ENCODE measurements at places on chromosomes 1 and 21. TPM values are rescaled to one million over a fixed set of nuclear protein-coding genes. Genes with fewer than 3 reads are reported as not detected.

- DNase-seq = no peak
- H3K27ac ChIP-seq = no peak overlapping the region
- no peak overlapping the region for H3K4me3 ChIP-seq
- H3K27me3 ChIP-seq = no peaks in the 10 kb centered on the region
- H3K36me3 ChIP-seq = peaks cover 35% of the 10 kb centered on the region
Observed at GRCh38 chr1:6788946-6789345, 3.7 kb downstream of the CAMTA1 start.

- peaks cover 38% of the 10 kb centered on the region for H3K4me1 ChIP-seq
- H3K27ac ChIP-seq = peak overlapping the region; percentile 69
- H3K4me3 ChIP-seq = peak overlapping the region; percentile 37
- DNase-seq = no peak
Observed at GRCh38 chr1:21293537-21294265, 3.4 kb upstream of the ECE1 start.

DNA sequence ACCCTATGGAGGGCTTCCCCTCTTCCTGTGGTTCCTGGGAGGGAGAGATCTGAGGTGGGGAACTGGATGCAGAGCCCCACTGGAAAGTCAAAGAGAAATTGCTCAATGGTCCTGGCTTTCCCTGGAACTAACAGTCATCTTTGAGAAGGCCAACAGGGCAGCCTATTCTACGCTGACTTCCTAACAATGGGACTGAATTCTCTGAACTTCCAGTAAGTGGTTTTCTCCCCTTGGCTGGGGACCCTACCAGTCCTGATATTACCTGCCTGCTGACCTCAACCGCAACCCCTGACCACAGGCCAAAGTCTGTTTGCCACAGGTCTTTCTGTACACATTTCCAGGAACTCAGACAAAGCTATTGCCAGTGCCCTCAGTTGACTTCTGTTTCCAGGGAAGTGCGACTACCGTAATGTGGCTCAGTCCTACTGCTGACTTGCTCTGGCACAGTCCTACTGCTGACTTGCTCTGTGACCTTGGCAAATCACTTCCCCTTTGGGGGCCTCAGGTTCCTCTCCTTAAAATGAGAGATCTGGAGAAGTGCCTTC lies 55.3 kb downstream of the C8B start:
- H3K36me3 ChIP-seq = no peaks in the 10 kb centered on the region
- DNase-seq = no peak
- H3K27me3 ChIP-seq = peaks cover 8% of the 10 kb centered on the region
- no peaks in the 10 kb centered on the region for H3K4me1 ChIP-seq
- H3K27ac ChIP-seq = no peak overlapping the region

DNA sequence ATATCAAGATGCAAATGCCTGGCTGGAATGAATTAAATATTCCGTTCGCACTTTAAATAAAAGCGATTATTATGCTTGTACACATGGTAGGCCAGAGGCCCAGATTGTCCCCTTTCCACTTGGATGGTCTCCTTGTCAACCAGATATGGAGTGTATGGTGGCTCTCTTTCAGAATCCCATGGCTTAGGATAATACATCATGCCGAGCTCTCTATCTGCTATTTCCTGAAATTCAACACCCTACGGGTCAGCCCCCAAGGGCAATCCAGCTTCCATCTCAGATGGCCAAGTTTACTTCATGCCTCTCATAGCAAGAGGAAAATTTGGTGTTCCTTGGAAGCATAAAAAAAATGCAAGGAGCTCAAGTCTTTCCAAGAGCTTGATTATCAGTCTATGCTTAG lies 25.4 kb upstream of the FMO1 start:
- H3K27ac ChIP-seq = no peak overlapping the region
- no peak for DNase-seq
- peaks cover 14% of the 10 kb centered on the region for H3K4me1 ChIP-seq
- no peaks in the 10 kb centered on the region for H3K36me3 ChIP-seq

DNA sequence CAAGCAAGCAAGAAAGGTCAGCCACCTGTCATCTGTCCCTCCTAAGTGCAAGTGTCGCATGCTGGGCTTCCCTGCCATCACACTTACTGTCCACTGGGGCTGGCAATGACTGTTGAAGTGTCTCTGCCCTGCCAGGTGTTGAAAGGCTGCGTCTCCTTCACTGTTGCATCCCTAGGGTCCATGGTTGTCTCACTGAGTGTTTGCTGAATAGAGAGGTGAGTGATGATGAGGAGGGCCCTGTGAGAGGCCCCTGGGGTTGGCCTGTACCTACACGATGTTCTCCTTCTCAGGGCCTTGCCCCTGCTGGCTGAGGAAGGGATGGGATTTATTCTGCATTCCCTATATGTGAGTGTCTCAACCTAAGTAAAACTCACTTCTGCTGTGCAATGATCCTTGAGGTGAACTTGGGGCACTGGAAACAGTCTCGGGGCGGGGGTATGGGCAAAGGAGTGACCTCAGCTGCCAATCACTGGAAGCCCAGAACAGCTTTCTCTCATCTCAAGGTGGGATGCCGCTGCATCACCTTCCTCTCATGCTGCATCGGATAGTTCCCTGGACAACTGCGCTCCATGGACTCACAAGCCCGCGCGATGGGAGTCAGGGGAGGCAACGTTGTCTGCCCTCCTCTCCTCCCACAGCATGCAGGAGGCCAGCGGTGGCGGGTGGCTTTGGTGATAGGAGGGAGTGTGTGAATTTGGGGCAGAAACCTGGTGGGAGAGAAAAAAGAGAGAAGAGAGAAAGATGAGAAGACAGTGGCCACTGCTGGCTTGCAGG lies 35.8 kb upstream of the SOX13 start:
- no peak overlapping the region for H3K27ac ChIP-seq
- no peaks in the 10 kb centered on the region for H3K4me1 ChIP-seq
- no peak overlapping the region for H3K4me3 ChIP-seq
- peaks cover 33% of the 10 kb centered on the region for H3K27me3 ChIP-seq
- DNase-seq = no peak

DNA sequence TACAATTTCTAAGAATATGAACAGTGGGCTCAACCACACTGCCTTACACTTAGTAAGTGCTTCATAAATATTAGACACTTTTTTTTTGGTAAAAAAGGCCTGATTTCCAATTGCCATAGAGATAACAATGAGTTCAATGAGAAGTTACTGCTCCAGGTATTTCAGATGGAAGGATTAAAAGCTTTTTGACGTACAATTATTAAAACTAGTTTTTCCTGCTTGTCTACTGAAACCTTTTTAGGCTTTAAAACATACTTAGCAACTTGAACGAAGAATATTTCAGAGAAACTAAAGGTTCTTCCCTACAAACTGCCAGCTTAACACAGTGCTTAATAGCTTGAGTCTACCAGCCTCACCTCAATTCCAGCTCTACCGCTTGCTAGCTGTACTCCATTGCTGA lies 43.7 kb downstream of the TRIT1 start:
- H3K4me3 ChIP-seq = no peak overlapping the region
- no peak overlapping the region for H3K27ac ChIP-seq
- no peaks in the 10 kb centered on the region for H3K4me1 ChIP-seq
- H3K36me3 ChIP-seq = peaks cover 17% of the 10 kb centered on the region
- H3K27me3 ChIP-seq = no peaks in the 10 kb centered on the region

DNA sequence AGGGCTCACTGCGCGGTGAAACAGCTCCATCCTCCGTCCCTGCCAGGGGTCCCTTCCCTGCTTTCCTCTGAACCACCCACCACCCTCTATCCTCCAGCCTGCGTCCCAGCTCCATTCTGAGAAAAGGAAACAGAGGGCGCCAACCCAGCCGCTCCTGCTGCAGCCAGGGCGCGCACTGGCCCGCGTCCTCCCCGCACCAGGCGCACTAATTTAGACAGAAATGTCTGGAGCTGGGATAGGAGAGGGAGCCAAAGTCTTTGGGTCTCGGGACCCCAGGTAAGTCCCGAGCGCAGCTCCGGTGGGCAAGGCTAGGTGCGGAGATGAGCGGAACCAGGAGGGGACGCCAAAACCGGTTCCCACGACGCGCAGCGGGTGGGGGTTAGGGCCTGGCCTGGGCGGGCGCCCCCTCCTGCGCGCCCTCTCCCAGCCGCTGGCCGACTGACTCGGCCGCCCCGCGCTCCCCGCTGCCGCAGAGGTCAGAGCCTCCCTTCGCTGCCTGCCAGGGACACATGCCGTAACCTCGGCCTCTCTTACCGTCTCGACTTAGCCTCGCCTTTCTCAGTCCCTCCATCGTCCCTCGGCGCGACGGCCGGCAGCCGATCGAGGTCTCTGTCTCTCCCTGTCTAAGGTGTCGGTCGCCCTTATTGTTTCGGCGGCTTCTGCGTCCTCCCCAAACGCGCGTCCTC lies 2.0 kb downstream of the CAMK2N1 start:
- peaks cover 64% of the 10 kb centered on the region for H3K4me1 ChIP-seq
- DNase-seq = no peak
- peak overlapping the region; percentile 94 for H3K27ac ChIP-seq
- H3K36me3 ChIP-seq = peaks cover 66% of the 10 kb centered on the region
- peak overlapping the region; percentile 99 for H3K4me3 ChIP-seq
- no peaks in the 10 kb centered on the region for H3K27me3 ChIP-seq

GRCh38 chr1:113103977-113104376 lies 31.0 kb downstream of the LRIG2 start:
- peaks cover 24% of the 10 kb centered on the region for H3K36me3 ChIP-seq
- H3K4me3 ChIP-seq = no peak overlapping the region
- peaks cover 8% of the 10 kb centered on the region for H3K4me1 ChIP-seq
- DNase-seq = no peak
- H3K27me3 ChIP-seq = no peaks in the 10 kb centered on the region

DNA sequence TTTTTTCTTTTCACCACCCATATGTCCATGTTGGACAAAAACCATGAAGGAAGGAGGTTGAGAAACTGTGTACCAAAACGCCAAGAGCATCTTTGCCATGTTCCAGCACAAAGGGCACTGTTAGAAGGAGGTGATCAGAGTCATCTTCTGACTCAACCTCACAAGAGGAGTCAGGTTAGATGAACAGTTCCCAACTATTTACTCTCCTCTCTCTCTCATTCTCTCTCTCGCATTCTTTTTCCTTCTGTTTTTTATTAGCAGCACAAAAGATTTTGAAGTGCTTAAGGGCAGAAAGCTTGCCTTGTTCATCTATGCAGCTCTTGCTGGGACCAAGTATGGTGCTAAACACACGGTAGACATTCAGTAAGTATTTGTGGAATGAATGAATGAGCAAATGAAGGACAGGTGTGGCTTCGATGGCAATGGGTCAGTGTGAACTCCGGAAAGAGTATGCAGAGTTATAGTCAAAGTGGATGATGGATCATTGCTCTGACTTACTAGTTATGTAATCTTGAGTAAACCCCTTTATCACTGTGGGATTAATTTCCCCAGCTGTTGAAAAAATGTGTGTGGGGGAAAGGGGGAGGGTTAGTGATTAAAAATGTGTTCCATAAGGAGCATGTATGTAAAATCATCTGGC lies 33.9 kb downstream of the DDR2 start:
- H3K4me3 ChIP-seq = no peak overlapping the region
- no peak for DNase-seq
- H3K27me3 ChIP-seq = no peaks in the 10 kb centered on the region
- no peaks in the 10 kb centered on the region for H3K36me3 ChIP-seq
- H3K27ac ChIP-seq = no peak overlapping the region
- H3K4me1 ChIP-seq = no peaks in the 10 kb centered on the region

- peaks cover 7% of the 10 kb centered on the region for H3K36me3 ChIP-seq
- no peak overlapping the region for H3K4me3 ChIP-seq
- H3K27ac ChIP-seq = no peak overlapping the region
- peak; percentile 71 for DNase-seq
Observed at GRCh38 chr1:119948342-119949214, 52.3 kb upstream of the ADAM30 start.

DNA sequence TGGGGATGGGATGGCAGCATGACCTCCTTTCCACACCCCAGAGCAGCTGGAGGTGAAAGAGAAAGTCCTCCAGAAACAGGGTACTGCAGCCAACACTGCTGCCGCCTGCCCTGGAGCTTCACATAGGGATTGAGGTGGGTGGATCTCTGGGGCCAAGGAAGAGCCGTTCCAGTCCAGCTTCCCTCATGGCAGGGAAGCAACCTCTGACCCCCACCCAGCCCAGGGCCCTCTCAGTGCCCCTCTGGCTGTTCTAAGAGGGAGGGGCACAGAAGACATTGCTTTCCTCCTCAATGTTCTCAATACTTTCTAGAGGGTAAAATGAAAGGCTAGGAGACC lies 5.7 kb downstream of the KIF21B start:
- peaks cover 71% of the 10 kb centered on the region for H3K4me1 ChIP-seq
- DNase-seq = no peak

The TRPM2 gene
- not detected for total RNA-seq

The FCRL2 gene
- total RNA-seq = 0.47 TPM

The TMOD4 gene
- 1.6 TPM for total RNA-seq

The TRIM67 gene
- total RNA-seq = 0.09 TPM

Measured in Calu3 (cell line).